ENCODE measurements at places on chromosomes 11 and 22.

- no peak for DNase-seq
Observed at GRCh38 chr11:112582366-112582765, 321.7 kb upstream of the PLET1 start.

GRCh38 chr11:123547180-123547579, 107.2 kb downstream of the SCN3B start:
- DNase-seq: no peak

DNA sequence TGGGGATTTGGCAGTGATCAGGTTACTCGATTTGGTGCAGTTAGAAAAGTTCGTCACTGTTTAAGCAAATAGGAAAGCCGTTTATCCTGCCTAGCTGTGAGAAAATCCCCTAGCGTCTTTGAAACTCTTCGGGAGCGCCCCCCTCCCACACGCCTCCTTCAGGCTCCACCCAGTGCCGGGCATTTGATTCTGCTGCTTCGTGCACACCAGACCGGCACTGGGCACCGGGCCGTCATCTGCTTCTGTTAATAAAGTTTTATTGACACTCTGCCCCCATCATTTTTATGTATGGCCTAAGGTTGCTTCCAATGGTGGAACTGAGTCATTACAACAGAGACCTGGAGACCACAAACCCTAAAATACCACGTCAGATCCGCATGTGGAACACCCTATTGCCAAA, 50.9 kb downstream of the IGF2 start:
- DNase-seq: no peak

- DNase-seq: peak; percentile 62
Observed at GRCh38 chr11:135033540-135033939, 621.5 kb upstream of the B3GAT1 start.

GRCh38 chr11:63012430-63012829, 3.2 kb downstream of the SLC22A8 start:
- no peak for DNase-seq

GRCh38 chr11:2811206-2812091, 74.1 kb downstream of the CDKN1C start:
- no peak for DNase-seq

Measured in retina (tissue), 1 donor.